Stimulated activated CD8-positive, alpha-beta memory T cell treated with anti-CD3 and anti-CD28 coated beads, Interleukin-7, amount 100 ng/mL, for 1 hour (primary cell): ENCODE measurements at places on chromosomes 2 and 18.

GRCh38 chr2:39728941-39729351 is 50.1 kb downstream of the THUMPD2 start:
- no peak for DNase-seq

DNA sequence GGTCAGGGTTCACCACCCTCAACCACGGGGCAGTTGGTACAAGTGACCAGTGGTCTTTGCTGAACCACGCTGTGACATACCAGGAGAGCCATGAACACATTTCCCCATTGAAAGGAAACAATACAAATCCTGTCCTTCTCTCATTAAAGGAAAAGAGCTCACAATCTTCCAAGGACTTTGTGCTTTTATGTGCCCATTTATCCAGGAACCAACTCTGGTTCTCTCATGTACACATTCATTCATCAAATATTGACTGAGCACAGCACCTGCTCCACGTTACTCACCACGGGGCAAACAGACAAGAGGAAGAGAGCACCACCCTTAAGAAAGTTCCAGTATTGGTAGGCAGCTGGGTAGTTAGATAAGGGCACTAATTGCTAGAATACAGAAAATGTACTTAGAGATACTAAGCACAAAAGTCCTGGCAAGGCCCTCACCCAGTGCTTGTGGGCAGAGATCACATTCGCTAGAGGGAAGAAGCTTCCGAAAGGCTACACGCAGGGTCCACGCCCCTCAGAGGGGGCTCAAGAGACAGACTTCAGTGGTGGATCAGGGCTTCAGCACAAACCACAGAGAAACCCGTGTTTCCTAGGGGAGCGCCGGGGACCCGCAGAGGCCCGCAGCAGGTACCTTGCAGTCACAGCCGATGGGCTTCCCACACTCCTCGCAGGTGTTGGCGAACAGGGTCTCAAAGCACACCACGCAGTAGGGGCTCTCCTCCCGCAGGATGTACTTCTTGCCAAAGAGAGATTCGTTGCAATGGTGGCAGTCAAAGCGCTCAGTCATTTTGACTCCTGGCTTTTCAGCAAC is 12.9 kb downstream of the FHL2 start:
- DNase-seq = no peak

DNA sequence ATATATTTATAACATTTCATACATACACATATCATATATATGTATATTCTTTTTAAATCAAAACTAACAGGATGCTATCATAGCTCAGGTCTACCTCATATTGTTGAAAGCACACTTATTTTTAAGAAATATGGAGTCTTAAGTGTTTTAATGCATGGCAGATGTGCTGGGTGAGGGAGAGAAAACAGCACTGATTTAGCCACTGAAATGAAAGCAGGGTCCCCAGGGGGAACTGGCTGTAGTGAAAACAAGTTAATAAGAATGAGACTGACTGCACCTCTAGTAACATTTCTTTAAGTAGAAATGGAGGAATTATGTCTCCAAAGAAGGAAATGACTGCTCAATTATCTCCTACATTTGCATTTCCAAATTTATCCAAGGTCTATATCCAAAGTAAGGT is 857.8 kb downstream of the DCDC2C start:
- DNase-seq = no peak

DNA sequence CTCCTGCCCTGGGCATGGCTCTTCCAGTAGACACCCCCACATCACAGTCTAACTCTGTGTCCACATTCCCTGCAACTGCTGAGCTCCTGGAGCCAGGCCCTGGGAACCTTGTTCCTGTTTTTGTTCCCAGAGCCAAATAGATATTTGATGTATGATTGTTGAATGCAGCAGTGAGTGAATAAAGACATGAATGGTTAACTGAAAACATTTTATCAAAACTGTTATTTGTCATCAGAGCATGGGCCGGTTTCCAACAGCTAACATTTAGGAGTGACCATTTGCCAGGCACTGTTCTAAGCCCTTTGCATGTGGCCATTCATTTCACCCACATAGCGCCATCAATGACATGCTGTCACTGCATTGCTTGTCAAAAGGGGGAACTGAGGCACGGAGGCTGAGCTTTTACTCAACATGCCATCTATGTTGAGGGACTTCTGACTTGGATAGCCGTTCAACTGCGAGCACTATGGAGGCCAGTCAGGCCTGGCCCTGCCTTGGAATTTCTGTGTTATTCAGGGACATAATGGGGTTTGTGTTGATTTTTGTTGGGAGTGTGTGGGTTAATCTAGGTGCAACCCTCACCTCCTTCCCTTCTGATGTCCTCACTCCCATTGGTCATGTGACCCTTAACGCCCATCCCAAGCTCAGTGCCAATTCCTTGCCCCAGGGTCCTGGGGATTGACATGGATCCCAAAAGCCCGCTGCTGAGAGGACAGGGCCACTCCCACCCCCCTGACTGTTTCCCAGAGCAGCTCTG is 12.6 kb downstream of the IL1R1 start:
- DNase-seq = no peak

GRCh38 chr2:19362755-19363473 is 4.5 kb upstream of the OSR1 start:
- no peak for DNase-seq

GRCh38 chr18:78407466-78407844 is 572.2 kb upstream of the SALL3 start:
- DNase-seq = no peak

- DNase-seq = no peak
These were observed 5.4 kb downstream of the CD302 start for GRCh38 chr2:159792599-159792998.

GRCh38 chr18:42192251-42193248 is 237.5 kb downstream of the PIK3C3 start:
- no peak for DNase-seq

- no peak for DNase-seq
These were observed 45.2 kb downstream of the UBXN4 start for GRCh38 chr2:135786823-135787222.

- no peak for DNase-seq
These were observed 157.3 kb downstream of the ACKR3 start for GRCh38 chr2:236726701-236727450.

DNA sequence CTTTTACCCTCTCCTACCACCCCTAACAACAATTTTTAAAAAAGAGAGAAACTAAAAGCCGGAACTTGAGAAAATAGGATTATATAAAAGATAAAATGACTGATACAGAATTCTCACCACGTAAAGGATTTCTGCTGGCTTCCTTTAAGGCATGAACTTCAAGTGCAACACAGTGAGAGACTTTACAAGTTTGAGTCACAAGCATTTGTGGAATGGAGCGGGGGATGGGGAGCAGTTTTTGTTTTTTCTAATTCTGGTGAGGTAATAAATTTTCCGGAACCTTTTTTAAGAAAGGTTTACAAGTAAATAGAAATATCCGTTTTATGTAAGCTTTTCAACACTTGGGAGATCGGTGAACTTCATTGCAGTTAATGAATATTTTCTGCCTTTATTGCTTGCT is 1.8 kb upstream of the CDH2 start:
- DNase-seq = no peak

DNA sequence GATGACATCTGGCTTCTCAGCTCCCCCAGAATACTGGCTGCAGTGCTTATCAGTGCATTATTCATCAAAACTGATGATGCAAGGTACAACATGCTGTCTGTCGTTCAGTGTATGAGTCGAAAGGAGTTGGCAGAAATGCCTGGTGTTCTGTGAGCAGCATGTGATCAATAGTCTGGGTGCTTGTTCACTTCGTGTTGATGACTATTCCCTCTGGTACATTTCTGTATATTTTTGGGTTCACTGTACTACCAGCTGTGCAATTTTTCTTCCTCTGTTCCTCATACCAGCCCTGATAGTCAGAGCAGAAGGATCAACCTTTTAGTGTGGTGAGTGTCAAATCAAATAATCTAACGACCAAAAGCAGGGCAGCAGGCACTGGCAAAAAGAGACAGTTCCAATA is 59.0 kb upstream of the KLHL14 start:
- DNase-seq = no peak

DNA sequence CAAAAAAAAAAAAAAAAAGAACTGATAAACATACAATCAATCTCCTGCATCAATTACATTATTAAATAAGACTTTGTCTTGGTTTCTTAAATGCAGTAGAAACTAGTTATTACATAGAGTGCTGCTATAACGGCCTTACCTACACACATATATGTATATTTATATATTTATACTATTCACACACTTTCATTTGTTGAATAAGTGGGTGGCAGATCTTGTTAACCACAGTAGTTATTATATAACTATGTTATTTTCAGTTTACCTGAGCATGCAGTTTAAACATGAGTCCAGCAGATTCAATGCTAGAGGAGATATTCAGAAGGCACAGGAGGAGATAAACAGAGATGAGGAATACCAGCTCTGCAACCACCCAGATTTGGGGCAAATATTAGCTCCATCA is 81.5 kb upstream of the CD226 start:
- no peak for DNase-seq

GRCh38 chr2:38375696-38376345 is 1.3 kb downstream of the ATL2 start:
- DNase-seq = no peak

- DNase-seq = no peak
These were observed 1311.7 kb upstream of the CDH2 start for GRCh38 chr18:29488617-29489016.

GRCh38 chr18:58269931-58270330 is 225.9 kb downstream of the NEDD4L start:
- DNase-seq = no peak

DNA sequence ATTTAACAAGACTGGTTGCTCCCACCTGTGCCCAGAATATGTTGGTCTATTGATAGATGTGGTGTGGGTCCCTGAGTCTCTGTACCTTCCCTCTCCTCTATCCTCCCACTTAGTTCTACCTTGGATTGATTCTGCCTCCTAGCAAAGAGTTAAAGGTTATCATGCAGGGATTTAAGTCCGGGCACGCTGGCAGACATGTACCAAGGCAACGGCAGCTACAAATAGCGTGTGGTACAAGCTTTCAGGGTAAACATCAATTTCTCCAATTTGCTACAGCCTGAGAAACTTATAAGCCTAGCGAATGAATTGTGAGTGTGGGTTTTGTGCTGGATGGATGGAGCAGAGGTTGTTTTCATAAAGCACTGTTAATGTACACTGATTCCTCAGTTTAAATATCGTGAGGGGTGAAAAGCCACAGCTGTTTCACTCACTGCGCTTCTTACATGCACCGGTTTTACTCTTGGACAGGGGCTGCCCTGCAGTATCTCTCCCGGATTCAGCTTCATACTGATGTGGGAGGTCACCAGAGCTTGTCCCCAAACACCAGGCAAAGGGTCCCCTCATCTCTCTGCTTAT is 289.8 kb downstream of the ICOS start:
- DNase-seq = no peak

GRCh38 chr2:70041663-70042062 is 45.6 kb upstream of the PCBP1 start:
- DNase-seq = no peak

DNA sequence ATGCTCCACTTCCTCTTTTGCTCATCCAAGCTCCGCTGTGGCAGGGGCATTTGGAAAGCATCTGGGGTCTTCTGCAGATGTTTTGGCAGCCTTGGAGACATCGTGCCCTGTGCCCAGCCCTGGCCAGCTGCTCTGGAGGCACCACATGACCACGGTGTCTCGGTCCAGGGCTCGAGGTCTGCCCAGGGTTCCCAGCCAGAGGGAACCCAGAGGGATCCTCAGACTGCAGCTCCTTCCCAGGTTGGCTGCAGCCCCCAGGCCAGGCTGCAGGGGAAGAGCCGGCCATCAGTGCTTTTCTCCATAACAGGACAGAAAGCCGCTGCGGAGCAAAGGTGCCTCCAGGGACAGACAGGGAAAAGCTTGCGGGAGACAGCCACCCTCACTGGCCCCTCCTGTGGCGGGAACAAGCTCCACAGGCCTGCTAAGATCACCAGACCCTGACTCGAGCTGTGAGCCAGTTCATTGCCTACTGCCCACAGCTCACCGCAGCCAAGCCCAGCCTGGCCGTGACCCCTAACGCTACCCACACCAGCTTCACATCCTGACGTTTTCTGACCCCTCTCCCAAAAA is 74.7 kb downstream of the SMAD7 start:
- no peak for DNase-seq

DNA sequence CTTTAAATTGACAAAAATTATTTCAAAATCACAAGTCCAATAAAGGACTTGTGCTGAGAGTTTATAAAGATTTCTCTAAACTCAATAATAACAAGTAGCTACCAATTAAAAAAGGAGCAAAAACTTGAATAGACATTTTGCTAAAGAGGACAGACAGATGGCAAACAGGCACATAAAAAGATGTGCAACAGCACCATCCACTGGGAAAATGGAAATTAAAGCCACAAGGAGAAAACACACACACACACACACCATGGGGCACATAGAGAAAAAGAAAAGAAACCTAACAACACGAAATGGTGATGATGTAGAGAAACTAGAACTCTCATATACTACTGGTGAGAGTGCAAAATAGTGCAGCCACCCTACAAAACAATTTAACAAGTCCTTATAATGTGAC is 12.6 kb upstream of the SLC9A4 start:
- DNase-seq = no peak

GRCh38 chr2:150441226-150441625 is 46.2 kb downstream of the RND3 start:
- DNase-seq = no peak

DNA sequence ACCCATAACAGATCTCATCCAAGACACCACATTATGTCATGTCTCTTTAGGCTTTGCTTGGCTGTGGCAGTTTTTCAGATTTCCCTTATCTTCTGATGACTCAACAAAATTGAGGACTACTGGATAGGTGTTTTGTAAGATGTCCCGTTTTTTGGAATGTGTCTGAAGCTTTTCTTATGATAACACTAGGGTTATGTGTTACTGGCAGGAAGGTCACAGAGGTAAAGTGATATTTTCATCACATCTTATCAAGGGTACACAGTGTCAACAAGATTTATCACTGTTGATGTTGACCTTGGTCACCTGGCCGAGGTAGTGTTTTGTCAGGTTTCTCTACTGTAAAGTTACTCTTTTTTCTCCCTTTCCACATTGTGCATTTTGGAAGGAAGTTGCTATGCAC is 44.8 kb upstream of the UPP2 start:
- no peak for DNase-seq

GRCh38 chr2:29013057-29013780 is 32.1 kb downstream of the TOGARAM2 start:
- no peak for DNase-seq

- DNase-seq = no peak
These were observed 21.2 kb upstream of the UGGT1 start for GRCh38 chr2:128069769-128070168.

GRCh38 chr18:24296276-24296675 is 101.3 kb downstream of the OSBPL1A start:
- DNase-seq = no peak

GRCh38 chr18:37253394-37254235 is 312.0 kb downstream of the CELF4 start:
- DNase-seq = no peak

GRCh38 chr2:237060534-237061312 is 25.0 kb upstream of the COPS8 start:
- no peak for DNase-seq
